ENCODE measurements at places on chromosomes 7 and 10.

GRCh38 chr10:74040200-74041126 lies 42.5 kb downstream of the VCL start:
- no peak for DNase-seq

DNA sequence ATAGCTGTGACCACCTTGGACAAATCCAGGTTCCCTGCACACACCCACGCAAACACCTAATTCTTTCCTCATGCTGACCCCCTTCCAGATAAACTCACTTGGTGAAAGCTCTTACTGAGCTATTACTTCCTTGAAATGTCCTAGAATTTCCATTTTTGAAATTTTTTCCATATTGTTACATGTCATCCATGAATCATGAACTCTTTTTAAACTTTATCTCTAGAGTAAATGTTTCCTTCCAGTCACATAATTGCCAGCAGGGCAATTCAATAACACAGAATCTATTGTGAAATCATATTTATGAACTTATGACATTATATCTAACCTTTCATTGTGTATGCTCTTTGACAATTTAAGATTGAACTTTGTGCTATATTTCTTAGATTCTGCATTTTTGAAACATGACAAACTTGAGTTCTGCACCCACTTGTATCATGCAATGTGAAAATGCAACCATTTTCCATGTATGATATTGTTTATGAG lies 26.8 kb upstream of the FGL2 start:
- DNase-seq, result no peak

GRCh38 chr7:43431020-43431595 lies 151.8 kb upstream of the STK17A start:
- no peak for DNase-seq

DNA sequence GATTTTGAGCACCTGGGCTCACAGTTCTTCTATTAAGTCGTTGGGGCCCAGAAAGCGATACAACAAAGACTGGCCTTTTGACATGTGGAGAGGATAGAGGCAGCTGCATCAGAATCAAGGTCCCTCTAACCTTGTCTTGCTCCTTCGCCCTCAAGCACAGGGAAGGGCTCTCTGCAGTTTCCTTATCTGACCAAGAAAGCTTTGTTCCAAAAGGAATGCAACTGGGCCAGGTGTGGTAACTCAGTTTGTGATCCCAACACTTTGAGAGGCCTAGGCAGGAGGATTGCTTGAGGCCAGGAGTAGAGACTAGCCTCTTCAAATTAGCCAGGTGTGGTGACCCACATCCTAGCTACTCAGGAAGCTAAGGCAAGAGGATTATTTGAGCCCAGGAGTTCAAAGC lies 32.2 kb downstream of the SVOPL start:
- DNase-seq, result no peak

DNA sequence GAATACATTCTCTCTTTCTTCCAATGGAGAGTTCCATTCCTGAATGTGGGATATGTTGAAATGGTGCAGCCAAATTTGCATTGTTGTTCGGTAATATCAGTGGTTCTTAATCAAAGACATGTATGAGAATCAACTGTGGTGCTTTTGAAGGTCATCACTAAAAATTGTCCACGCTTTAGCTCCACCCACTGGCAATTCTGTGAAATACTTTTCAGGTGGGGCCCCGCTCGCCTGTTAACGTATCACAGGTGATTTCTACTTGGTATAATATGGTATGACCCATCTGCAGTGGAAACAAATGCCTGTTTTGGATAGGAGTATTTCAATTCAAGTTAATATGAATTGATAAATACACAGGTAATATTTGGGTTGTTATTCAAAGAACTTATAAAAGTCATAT lies 178.4 kb downstream of the NSUN6 start:
- DNase-seq, result no peak

DNA sequence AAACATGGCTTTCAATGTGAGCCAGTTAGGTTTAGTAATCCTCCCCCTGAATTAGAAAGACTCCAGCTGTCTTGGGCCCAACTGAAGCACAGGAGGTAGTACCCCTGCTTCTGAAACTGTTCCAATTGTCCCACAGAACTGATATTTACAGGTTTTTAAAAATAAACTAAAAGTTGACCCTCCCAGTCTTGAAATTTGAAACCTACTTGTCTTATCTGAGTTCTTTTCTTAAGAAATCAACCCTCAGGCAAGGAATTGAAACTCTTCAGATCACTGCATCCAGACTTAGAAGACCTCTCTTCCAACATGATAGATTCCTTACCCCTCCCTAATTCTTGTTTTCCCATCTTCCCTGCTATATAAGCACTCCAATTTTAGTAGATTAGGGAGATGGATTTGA lies 13.3 kb upstream of the ARHGAP21 start:
- no peak for DNase-seq

DNA sequence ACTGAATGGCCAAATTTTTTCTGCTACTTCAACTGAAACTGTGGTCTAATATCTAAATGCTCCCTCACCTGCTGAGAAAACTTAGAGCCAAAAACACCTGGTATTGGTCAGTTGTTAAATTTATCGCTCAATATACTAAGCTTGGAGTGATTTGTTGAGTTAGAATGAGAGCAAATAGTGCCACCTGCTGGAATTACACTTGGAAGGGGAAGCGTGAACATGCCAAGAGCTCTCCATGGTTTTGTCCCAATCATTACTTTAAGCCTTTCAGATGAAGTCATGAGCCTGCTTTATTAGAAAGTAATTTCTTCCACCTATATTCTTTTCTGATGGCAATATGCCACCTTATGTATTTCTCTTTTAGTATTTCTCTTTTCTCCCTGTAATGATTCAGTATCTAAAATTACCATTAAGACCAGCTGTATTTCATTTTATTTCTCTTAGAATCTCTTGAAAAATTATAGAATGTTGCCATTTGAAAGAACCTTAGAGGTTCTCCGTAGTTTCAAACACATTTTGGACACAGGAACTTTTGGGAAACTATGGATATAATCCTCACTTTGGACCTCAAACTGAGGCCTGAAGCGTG lies 447.8 kb upstream of the C7orf33 start:
- peak; percentile 52 for DNase-seq

DNA sequence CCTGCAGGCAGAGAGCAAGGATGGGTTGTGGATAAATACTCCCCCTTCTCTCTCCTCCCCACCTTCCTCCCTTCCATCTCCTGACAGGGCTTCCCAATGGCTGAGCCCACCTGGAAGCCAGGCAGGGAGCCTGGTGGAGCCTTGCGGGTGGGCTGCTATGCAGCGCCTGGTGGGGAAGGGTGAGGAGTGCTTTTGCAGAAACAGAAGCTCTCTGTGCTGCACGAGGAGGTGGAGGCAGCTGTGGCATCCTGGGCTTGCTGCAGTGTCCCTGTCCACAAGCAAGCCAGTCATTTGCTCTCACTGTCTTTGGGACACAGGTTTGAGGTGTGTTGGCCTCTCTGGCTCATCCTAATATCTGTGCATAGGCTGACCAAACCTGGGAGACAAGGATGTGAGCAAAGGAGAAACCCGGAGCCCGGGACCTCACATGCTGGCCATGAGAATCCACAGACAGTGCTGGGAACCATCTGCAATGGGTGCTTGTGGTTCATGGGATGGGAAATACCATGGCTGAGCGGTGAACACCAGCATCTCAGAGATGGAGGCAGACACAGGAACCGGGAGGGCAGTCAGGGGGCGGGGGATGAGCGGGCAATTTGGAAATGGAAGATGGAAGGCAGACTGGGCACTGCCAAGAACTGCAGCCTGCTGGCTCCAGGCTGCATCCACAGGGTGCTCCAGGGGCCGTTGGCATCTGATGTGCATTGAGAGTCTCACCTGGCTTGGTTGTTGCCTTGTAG lies 364.2 kb downstream of the GLRX3 start:
- DNase-seq, result no peak

DNA sequence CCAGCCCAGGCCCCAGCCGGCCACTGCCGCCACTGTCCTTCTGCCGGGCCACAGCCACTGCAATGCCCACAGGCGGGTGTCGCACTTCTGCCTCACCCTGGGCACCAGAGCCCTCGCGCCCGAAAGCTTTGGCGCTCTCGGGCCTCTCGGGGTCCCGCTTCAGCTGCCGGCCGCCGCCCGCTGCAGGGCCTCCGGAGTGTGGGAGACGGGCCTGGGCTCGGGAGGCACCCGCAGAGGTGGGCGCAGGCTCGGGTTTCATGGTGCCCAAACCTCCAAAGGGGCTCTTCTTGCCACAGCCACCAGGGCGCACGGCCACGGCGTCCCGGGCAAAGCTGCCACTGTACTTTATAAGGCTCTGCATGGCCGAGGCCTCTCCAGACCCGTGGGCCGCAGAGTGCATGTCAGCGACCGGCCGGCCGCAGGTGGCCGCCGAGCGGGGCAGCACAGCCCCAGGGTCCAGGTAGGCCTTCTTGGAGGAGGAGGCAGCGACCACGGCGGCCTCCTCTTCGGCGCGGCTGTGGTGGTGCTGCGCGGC lies 35.9 kb downstream of the TNRC18 start:
- no peak for DNase-seq

DNA sequence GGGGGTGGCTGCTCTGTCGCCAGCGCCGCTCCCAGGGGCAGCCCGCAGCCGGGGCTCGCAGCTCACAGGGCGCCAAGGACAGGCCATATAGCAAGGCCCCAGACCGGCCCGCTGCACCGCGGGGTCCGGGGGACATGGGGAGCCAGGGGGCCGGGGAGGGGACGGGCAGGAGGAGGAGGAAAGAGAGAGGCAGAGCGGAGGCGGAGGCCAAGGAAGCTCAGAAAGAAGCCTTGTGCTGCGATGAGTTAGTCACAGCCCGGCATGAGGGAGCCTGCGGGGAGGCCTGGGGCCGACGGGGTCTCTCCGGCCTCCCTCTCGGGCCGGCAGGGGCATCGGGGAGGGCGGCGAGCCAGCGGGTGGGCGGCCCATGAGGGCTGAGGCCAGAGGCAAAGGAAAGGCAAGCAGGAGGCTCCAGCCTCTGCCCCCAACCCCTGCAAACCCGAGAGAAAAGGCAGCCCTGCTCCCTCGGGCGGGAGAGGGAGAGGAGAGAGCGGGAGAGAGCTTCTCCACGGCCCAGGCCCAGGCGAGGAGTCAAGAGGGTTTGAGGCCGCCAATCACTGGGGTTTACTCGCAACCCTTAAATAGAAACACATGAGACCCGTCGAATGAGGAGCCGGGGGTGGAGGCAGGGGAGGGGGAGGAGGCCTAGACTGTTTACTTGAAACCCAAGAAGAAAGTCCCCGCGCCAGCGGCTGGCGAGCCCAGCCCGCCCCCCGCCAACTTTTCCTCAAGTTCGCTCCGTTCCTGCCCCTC lies 167.9 kb downstream of the NEURL1 start:
- DNase-seq, result peak; percentile 62

GRCh38 chr10:93090619-93091018 lies 16.9 kb downstream of the CYP26A1 start:
- DNase-seq, result no peak

GRCh38 chr7:85896531-85896930 lies 709.7 kb upstream of the SEMA3D start:
- DNase-seq, result no peak

- DNase-seq, result no peak
These were observed 133.2 kb downstream of the VPS50 start for GRCh38 chr7:93365341-93365740.

Measured in common myeloid progenitor, CD34-positive (primary cell).